Stimulated activated naive CD4-positive, alpha-beta T cell (primary cell): ENCODE measurements at places on chromosomes 3 and 15.
A peak's percentile ranks its signal among the peaks of the same experiment; 100 is the strongest.

DNA sequence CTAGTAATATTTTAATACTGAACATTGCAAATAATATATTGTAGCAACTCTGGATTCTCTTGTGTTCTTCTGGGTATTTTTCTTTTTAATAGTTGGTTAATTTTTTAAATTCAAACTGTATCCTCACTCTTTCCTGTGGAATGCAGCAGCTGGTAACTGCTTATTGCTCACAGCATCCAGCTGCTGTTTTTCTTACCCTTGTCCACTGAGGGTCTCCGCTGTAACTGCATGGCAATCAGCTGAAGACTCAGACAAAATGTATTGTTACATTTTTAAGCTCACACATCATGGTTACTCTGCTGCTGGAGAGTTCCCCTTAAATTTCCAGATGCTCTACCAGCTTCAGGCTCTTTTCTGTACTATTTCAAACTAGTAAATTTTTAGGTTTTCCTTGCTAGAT lies 227.6 kb downstream of the MBNL1 start:
- DNase-seq = no peak

GRCh38 chr15:78209646-78210348 lies 24.6 kb downstream of the ACSBG1 start:
- no peak for DNase-seq

- no peak for DNase-seq
Observed at GRCh38 chr3:34013818-34014570, 215.6 kb downstream of the PDCD6IP start.

DNA sequence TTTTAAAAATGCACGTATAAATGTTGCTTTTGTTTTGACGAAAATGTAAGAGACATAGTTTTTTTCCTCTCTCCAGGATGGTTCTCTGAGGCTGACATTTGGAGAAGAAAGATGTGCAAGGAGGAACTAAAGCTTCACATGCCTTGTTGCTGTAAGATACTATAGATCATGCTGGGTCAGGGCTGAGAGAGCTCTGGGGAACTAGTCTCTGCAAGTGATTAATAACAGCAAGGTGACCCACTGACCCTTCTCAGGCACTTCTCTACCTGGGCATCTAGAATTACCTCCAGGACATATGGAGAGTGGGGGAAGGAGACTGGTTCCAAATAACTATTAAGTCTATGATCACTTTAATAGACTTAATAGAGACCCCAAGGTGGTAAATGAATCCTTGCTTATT lies 246.0 kb downstream of the KBTBD8 start:
- no peak for DNase-seq

GRCh38 chr15:62889734-62890505 lies 152.6 kb upstream of the TPM1 start:
- no peak for DNase-seq

- DNase-seq = no peak
Observed at GRCh38 chr3:138437281-138437680, 2.9 kb downstream of the ESYT3 start.

- DNase-seq = no peak
Observed at GRCh38 chr3:9229325-9229724, 20.1 kb downstream of the SRGAP3 start.

DNA sequence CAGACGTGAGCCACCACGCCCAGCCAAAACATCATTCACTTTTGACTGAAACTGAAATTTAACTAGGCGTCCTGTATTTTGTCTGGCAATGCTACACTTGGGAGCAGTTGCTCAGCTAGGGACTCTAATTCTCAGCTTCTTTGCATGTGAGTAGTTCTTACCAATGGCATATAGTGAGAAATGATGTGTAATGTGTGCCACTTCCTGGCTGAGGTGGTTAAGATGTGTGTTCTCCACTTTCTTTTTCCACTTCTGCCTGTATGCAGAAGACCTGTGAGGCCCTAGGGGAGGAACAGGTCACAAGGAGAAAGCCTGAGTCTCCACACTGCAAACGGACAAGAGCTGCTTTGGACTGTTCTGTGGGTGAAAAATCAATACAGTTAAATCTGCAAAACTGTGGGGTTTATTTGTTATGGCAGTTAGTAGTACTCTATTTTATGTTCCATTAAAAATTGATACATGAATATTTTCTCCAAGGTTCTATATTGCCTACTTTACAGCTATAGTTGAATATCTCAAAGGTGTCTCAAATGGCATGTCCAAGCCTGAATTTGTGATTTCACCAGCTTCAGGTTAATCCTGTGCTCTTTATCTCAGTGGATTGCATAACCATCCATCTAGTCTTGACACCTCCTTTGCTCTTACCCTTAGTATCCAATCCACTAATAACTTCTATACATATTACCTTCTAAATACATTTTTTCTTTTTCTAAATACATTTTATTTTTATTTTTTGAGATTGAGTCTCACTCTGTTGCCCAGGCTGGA lies 59.3 kb downstream of the NR1D2 start:
- DNase-seq = no peak

- DNase-seq = peak; percentile 70
Observed at GRCh38 chr3:125357032-125357658, 18.0 kb downstream of the ZNF148 start.

DNA sequence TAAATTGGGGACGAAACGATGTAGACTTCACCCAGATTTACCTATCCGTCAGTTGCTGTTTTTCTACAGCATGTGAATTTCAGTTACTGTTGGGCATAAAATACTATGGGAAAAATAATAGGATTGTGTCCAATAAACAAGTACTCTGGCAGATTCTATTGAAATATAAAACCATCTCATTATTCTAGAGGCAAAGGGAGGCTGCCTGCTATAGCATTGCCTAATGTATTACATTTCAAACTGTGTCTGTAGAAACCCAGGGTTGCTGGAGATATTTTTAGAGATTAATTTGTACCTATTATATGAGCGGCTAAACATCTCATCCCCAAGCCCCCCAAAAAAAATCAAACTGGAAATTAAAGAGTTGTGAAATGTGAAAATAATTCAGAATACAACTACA lies 159.6 kb upstream of the IL12A start:
- no peak for DNase-seq

DNA sequence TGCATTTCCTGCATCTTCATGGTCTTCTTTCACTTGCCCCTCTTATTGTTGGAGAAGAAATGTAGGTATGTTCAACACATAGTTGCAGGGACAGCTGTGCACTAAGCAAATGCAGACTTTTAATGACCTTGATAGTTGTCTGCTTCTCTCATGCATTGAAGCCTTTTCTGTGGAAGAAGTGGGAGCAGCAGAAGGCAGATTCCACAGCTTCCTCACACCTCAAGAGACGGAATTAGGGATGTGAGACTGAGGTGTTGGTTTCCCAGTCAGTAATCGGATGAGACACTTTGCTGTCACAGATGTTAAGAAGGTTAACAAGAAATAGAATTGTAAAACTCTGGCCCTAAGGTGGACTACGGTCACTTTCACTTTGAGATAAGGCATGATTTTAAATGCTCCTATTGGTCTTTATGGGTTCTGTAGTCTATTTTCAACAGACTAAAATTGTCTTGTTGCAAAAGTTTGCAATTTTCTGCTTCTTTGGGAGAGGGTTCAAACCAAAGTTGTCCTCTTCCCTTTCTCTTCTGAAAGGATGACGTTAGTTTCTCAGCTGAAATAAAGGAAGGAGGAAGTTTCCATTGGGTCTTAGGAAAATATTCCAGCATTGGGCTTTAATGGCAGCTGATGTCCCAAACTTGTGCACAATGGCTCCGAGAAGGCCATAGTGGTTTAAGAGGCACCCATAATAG lies 117.4 kb downstream of the LPP start:
- no peak for DNase-seq

DNA sequence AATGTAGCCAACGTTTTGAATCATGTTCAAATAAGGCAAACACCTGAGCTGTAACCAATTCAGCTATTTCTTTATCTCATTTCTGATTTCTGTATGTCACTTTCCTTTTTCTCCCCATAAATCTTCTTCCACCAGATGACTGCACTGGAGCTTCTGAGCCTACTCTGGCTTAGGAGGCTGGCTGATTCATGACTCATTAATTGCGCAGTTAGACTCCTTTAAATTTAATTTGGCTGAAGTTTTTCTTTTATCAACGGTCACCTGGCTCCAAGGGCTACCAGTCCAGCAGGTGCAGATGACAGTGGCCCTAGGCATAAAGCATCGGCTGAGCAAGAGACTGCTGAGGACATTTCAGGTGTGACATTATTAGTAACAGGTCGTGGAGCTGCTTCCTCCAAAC lies 39.6 kb upstream of the ITGA11 start:
- DNase-seq = no peak

DNA sequence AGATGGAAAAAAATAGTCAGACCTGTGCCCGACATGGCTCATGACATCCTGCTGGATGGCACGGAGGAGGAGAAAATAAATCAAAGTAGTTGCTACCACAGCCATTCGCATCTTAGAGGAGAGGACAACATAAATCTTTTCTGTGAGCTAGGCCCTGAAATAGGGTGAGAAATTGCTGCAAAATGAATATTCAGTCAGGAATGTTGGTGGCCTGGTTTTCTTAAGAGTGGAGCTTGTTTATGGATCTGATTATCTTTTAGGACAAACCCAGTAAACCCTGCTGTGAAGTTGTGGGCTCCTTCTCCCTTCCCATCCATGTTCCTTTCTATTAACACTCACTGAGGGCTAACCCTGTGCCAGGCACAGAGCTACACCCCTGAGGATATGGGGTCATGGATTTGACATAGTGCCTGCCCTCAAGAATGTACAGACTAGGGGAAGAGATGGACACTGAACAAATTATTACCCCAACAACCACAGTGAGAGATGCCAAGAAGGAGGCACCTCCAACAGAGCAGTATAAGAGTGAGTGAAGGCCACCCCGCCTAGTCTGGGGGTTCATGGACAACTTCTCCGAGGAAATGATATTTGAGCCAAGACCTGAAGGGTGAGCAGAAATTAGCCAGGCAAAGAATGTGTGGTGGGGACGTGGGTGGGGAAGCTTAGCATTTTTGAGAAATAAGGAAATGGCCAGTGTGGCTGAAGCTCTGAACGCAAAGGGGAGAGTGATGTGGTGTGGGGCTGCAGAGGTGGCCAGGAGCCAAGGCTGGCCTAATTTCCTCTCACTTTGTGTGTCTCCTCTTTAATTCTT lies 68.9 kb upstream of the ARL8B start:
- no peak for DNase-seq

DNA sequence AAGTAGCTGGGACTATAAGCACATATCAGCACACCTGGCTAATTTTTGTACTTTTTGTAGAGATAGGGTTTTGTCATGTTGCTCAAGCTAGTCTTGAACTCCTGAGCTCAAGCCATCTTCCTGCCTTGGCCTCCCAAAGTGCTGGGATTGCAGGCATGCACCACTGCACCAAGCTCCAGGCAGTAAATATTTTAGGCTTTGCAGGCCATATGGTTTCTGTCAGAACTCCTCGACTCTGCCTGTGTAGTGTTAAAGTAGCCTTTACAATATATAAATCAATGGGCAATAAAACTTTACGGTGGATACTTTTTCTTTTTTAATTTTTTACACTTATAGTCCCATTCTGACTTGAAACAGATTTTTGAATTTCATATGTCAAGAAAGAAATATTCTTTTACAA lies 41.6 kb downstream of the DAG1 start:
- no peak for DNase-seq

DNA sequence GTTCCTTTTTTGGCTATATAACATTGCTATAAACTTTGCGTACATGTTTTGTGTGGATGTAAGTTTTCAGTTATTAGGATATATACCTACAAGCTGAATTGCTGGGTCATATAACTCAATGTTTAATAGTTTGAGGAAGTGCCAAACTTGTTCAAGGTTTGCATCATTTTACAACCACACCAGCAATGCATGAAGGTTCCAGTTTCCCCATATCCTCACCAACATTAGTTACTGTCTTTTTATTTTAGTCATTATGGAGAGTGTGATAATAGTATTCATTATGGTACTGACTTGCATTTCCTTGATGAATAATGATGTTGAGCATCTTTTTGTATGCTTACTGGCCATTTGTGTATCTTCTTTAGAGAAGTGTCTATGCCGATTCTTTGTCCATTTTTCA lies 112.3 kb downstream of the NR1I2 start:
- DNase-seq = no peak

DNA sequence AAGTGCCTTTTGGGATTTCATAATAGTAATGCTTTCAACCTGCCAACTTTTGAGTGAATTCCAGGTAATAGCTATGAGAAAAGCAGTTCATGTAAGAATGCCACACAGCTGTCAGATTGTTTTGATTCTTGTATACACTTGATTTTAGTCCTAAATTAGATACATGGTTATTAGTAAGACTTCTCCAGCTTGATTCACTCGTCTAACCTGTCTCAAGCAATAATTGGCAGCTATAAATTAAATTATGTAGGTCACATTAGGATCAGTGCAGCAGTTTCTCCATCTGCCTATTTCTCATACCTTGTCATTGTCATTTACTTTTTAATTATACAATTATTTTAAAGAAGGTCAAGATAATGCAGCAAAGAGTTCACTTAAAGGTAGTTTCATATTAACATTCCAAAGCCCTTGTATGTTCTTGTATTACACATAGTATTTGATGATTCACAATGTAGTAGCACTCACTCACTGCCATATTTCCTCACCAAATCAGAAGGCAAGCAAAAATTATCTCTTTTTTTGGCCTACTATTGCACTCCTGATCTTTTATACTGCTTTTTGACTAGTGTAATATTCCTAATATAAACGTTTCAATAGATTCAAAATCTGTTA lies 10.9 kb upstream of the CRYBG3 start:
- no peak for DNase-seq

DNA sequence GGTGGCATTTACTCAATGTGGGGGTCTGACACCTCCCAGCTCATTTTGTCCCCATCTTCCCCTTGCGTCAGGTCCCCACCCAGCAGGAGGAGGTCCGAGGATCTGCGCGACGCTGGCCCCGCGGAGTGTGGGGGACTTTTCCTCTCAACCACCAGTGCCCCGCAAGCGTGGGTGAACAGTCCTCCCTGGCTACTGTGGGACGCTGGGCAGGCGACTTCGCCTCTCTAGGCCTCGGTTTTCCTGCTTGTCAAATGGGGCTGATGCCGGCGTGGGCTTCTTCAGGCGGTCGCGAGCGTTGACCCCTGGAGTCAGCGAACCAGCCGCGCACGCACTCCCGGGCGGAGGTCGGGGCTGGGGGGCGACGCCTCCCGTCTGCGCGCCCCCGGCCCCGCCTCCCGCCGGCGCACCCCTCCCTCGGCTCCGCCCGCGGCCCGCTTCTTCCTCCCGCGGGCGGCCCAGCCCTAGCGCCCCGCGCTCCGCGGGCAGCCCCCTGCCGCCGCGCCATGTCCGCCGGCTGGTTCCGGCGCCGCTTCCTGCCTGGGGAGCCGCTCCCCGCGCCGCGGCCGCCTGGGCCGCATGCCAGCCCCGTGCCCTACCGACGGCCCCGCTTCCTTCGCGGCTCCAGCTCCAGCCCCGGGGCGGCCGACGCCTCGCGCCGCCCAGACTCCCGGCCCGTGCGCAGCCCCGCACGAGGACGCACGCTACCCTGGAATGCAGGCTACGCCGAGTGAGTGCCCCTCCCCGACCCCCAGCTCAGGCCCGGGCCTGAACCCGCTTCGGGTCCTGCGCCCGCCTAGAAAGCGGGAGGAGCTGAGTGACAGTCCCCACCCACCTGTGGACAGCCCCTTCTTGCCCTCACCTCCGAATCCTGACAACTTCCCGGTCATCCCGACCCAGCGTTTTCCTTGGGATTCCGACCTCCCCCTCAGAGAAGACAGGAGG lies at the start of gene PPM1M:
Gene PPM1M, plus strand, starts transcription at position 438 of the 942 bp plus-strand sequence. Its CDS starts 66 bp downstream, at position 504.
- DNase-seq = peak; percentile 64

- no peak for DNase-seq
Observed at GRCh38 chr3:72353236-72354128, 494.8 kb downstream of the SHQ1 start.
